Cardiac septum (tissue), 1 donor: ENCODE measurements at places on chromosomes 5 and 9.
A peak's percentile ranks its signal among the peaks of the same experiment; 100 is the strongest.

DNA sequence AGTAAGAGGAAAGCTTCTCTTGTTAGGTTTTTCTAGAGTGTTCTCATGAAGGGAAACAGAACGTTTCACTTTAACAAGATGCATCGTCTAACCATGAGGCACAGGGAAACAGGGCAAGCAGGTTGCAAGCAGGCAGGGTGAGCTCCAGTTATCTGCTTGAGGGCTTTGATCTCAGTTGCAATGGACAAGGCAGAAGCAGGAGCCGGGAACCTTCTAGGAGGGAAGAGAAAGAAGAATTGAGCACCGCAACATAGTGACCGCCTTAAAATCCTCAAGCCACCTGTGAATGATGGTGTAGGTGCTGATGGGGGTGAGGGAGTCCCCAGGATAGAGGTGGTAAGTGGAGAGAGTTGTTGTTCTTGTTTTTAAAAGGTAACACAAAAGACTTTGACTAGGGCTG, 22.9 kb upstream of the ZSWIM6 start:
- no peak for DNase-seq

DNA sequence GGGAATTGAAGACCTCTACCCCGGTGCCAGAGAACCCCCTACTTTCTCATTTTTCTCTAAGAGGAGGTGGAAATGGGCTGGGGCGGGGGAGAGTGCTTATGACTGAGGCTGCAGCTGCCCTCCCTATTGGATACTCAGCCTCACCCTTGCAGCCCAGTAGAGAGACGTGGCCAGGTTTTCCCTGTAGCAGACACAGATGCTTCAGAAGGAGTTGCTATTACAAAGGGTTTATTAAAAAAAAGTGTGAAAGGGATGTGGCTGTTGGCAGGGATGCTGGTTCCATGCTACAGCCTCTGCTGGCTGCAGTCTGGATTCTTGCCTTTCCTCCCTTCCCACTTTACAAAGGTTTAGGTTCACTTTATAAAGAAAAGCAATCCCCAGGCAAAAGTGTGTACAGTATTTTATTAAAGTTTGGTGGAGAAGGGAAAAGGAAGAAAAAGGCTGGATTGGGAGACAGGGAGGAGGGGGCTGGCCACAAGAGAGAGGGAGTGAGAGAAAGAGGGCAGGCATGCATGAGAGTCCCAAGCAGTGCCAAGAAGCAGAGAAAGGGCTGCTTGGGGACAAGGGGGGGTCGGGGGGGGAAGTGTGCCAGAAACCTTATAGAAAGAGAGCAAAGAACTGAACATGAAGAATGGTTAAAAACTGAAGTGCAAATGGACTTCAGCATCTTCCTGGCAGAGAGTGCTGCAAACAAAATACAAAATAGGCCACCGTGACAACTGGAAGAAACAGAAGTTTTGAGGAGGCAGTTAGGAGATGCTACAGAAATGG, 29.5 kb upstream of the NFIB start:
- DNase-seq = no peak

DNA sequence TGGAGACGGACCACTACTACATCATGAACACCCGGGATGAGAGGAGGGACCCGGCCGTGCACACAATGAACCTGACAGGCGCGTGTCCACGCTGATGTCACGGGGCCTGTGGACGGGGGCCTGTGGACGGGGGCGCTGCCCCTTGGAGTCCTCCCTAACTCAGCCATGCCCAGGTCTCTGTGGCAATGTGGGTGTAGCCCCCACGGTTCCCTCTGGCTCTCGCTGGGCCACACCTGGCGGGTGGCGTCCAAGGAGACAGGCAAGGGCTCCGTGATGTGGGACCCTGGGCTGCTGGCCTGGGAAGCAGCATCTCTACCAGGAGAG, 22.1 kb downstream of the PAEP start:
- DNase-seq = peak; percentile 54

DNA sequence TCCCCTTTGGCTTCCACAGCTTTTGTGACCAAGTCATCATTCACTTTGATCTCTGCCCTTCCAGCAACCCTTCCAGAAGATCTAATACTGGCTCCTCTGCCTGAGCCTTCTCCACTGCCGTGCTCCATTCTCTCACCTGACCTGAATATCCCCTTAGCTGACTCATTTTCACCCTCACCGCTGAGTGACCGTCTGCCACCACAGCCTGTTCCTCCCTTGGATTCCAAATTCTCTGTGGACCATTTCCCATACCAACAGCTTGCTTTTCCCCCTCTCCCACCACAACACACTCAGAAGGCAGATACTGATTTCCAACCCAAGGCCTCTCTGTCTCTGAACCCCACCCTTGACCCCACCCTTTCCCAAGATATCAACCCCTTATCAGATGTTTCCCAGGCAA, 20.5 kb upstream of the SPATA31D1 start:
- no peak for DNase-seq

GRCh38 chr9:9752722-9753121, 860.1 kb downstream of the PTPRD start:
- DNase-seq = no peak

DNA sequence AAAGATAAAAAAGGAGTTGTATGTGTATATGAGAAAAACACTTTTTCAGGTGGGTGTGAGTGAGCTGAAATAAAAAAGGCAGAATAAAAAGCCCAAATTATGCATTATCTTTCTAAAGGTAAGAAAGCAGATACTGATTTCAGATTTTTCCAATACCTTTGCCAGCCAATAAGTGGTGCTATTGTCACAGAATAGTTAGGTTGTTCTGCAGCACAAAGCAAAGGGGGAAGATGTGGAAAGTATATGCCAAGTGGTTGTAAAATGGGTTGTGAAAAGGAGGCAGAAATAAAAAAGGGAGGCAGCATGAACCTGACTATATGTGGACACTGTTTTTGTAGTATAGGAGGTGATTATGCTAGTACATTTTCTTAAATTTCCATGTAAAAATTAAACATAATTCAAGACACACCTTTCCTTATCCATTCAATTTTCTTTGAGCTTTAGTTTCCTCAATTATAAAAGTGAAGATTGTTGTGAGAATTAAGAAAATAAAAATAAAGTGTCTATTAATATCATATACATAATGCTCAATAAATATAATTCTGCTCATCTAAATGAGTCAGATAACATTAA, 106.7 kb downstream of the SMIM15 start:
- DNase-seq = no peak

DNA sequence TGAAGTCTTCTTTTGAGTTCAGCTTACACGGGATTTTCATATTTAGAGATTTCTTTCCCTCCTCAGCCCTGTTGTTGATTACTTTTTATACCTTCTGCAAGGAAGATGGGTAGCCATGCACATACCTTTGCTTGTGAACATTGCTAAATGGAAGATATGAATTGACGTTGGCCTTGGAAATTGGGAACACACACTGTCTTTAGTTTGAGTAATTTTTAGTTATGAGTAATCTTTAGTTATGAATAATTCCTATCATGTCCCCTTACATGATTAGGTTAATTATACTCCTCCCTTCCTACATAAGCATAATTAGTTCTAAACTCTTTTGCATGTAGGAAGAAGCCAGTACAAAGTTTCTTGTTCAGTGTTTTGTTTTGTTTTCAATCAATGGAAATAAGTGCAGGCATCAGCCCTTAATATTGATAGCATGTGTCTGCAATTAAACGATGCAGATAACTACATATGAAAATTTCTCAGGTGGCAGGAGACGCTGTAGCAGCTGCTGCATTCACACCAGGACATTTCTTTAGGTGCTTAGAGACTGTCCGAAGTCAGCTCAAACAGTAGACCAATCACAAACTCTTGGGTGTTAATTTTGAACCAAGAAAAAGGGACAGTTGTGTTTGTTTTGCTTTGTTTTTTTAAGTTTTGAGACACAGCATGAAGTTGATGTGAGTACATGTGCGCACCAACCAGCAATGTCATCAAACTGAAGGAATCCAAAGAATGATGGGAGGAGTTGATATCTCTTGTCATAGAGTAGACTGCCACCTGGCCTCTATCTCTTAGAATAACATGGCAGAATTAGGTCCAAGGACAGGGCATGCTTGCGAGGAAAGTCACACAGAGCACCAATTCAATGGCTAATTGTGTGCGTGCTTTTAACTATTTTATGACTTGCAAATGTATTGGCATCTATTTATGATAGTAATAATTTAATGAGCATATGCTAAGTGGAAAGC, 51.4 kb downstream of the SMARCA2 start:
- DNase-seq = no peak

GRCh38 chr5:80357671-80358070, 37.9 kb downstream of the SPZ1 start:
- DNase-seq = no peak
